NCI-H524 (cell line): ENCODE measurements at places on chromosomes 11 and 22.

- DNase-seq = no peak
These were observed 159.4 kb downstream of the CADM1 start for GRCh38 chr11:115344846-115345245.

- no peak for DNase-seq
These were observed 2.9 kb upstream of the DDI1 start for GRCh38 chr11:104033561-104033960.

- no peak for DNase-seq
These were observed 1373.1 kb downstream of the TBC1D22A start for GRCh38 chr22:48135592-48135991.

DNA sequence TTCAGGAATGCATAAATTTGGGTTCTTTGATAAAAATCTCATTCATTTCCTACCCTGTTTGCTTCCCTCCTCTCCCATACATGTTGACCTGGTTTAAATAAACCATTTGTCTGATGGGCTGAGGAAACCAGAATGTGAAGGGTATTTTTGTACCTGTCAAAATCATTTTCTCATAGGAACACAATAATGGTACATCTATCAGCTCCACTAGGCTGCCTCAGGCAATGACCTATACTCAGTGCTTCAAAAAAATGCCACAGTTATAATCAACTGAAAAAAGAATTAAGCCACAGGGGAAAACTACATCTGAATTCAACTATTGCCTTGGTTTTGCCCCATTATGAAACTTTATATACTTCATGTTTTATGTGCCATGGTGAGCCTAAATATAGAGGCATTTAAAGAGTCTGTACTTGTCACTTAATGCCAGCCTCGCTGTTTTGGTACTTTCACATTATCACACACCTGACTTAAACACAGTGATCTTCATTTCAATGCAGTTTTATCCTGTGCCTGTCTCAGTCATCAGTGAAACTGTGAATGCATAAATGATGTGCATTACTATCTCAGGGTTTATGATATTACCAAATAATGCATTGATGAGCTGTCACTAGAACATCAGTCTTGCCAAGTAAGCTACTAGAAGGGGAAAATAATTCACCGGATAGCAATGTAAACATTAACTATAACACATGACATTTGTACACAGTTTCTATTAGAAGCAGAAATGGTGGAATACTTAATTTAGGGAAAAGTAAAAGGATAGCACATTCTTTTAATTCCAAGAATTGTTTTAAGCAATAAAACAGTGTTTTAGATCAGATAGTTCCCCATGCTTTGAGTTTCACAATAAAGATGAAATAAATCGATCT is 92.7 kb downstream of the MSANTD4 start:
- DNase-seq = no peak

DNA sequence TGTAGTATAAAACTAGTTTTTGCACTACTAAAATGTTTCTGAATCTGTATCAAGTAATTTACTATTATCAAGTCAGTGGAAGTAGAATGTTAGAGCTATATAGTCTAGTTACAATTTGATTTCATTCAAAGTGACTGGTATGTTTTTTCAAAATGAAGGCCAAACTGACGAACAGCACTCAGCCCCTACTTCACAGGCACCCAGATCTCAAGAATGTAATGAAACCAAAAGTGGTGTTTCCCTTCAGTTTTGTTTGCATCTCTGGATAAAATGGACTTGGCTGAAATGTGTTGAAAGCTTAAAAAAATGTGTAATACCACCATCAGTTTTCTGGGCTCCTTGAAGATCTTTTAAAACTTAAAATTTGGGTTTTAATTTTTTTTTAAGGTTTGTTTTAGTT is 46.4 kb downstream of the QSER1 start:
- DNase-seq = no peak

DNA sequence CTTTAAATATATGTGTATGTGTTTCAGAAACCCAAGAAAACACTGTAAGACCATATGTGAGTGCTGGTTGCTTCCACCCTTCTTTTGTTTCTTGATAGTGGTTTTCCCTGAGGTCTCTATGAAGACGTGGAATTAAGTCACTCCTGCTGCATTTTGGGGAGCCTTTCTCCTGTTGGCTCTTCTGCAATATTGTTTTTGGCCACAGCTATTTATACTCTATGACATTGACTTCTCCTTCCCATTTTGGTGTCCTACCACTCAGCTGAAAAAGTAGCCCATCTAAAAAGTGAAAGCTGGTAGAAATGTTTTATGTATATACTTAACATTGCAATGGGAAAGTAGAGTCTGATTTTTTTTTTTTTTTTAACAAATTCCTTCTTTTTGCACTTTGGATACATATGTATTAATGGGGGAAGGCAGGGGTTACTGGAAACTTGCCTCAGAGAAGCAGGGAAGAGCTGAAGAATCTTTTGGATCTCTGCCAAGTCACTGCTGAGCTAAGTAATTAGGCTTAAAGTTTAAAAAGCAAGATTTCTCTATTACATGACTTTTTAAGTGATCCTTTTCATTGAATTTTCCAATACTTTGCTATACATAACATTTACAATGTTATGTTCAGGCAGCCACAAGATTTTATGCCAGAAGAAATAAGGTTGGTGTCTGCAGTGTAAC is 1.8 kb downstream of the TTC17 start:
- DNase-seq = no peak

- no peak for DNase-seq
These were observed 45.2 kb upstream of the EHF start for GRCh38 chr11:34575671-34576070.

- DNase-seq = no peak
These were observed 35.5 kb downstream of the PIWIL4 start for GRCh38 chr11:94602430-94603372.

GRCh38 chr11:115871161-115871760 is 367.0 kb upstream of the CADM1 start:
- peak; percentile 95 for DNase-seq

DNA sequence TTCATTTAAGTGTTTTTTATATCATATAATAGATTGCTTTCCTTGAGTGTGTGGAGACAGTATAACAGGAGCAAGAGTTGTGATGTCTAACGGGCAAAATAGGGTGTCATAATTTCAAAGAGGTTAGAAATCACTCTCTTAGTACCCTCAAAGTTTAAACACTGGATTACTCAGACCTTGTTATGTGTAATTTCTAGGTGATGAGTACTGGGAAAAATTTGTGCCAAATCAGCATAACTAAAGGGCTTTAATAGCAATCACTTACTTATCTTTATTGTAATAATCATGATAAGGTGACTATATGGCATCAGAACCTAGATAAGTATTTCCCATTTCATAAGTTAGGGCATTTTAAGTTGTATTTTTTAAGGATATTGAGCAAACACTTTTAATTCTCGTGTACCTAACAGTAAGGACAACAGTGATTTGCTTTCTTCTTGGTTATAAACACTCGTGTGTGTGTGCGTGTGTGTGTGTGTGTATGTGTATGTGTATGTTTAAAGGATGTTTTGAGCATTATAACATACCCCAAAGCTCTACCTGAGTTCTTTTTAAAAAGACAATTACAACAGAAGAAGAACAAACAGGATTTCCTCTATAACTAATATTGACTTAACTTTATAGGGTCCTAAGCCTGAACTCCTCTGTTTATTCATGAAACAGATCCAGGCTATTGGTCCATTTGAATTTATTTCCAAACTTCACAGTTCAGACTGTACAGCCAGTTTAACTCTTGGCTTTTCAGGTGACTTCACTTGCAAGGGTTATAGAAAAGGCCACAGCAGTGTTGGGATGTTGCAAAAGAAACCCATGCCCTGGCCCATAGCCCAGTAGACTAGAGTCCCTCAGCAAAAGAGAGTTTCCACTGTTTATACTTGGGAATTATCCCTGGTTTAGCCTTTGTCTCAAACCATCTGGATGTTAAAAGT is 23.7 kb upstream of the PDE3B start:
- no peak for DNase-seq

- no peak for DNase-seq
These were observed 11.8 kb upstream of the KCNJ11 start for GRCh38 chr11:17400048-17400775.

DNA sequence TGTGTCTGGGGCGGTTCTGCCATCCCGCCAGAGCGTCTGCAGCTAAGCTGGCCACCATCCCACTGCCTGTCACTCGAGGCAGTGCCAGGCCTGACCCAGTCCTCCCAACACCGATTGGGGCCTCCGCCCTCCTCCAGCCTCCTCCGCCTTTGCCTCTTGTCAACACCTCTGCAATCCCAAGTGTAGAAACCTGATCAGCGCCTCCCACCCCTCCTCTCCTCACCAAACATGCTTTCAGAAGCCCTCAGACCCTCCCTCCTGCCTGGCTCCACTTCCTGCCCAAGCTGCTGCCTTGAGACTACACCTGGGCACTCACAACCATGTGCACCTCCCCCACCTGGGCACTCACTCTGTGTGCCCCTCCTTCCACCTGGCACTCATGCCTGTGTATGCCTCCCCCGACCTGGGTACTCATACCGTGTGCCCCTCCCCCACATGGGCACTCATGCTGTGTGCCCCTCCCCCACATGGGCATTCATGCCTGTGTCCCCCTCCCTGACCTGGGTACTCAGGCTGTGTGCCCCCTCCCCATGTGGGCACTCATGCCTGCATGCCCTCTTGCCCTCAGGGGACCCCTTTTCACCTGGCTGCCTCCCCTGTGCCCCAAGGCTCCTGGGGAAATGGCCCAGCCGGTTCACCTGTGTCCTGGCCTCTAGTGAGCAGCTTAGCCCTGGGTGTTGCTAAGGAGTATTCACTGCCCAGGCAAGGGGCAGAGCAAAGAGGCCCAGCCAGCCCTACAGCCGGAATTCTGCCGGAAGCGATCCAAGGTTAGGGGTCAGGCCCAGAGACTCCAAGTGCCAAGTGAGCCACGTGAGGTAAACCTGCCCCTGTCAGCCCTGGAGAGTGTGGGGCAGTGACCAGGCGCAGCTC is 5.5 kb upstream of the IFITM10 start:
- no peak for DNase-seq

GRCh38 chr11:12556788-12557384 is 117.3 kb upstream of the TEAD1 start:
- no peak for DNase-seq

DNA sequence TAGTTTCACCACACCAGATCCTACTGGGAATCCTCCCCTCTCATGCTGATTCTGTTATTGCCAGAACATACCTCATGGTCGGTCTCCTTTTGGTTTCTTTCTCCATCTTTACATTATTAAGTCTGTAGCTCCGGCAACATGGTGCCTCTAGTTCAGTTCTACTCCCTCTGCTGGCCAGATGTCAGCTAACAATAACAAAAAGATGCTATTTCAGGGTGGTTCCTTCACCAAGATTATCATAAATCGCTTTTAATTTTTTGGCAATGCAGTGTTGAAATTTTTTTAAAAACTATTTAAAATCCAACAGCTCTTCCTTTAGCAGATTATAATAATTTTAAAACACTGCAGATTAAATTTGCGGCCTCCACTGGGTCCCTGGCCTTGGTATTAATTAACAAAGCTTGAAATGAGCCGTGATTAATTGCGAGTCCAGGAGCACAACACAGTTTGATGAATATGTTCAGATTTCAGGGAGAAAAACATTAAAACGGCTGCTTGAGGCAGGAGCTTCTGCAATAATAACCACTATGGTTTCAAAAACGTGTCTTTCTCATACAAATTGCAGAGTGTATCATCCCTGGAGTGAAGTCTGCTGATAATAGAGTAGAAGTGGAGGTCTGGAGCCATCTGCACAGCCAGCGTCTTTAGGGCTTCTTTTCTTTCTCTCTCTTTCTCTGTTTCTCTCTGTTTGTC is 492.9 kb upstream of the KIRREL3 start:
- DNase-seq = peak; percentile 22

GRCh38 chr22:24507716-24508115 is 12.6 kb downstream of the UPB1 start:
- no peak for DNase-seq

DNA sequence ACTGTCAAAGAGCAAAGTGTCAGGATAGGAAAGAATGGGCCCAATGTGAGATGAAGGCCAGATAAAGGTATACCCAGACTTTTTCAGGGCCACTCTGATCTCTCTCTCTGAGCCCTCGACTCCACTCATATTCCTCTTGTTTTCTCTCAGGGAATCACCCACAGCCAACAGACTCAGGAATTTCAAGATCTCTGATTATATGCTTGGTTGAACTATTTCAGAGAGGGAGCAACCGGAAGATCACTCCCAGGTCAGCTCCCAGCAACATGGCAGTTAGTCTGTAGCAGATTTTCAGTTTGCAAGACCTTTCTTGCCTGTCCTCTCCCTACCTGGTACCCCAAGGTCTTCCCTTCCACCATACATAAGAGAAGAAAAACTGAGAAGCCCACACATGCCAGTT is 102.5 kb downstream of the C11orf58 start:
- no peak for DNase-seq

DNA sequence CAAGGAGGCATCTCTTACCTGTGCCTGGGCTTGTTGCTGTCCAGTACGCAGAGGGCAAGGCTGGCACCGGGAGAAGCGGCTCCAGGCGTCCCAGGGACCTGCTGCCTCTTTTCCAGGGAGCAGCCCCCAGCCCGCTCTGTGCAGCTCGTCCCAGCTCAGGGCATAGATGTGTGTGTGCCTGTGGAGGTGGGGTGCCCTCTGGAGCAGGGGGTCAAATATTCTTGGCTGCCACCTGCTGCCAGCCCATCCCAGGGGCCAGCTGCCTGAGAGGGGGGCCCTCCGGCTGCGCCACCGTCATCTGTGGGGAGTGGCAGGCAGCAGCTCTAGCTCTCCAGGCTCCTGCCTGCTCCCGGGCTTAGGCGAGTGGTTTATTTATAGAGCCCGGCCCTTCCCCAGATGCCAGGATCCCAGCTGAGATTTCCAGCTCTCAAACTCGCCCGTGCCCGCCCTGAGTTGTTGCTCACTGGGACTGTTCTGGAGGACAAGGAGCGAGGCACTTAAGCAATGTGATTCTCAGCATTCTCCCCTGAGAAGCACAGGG is 87.5 kb downstream of the RTL6 start:
- peak; percentile 65 for DNase-seq

DNA sequence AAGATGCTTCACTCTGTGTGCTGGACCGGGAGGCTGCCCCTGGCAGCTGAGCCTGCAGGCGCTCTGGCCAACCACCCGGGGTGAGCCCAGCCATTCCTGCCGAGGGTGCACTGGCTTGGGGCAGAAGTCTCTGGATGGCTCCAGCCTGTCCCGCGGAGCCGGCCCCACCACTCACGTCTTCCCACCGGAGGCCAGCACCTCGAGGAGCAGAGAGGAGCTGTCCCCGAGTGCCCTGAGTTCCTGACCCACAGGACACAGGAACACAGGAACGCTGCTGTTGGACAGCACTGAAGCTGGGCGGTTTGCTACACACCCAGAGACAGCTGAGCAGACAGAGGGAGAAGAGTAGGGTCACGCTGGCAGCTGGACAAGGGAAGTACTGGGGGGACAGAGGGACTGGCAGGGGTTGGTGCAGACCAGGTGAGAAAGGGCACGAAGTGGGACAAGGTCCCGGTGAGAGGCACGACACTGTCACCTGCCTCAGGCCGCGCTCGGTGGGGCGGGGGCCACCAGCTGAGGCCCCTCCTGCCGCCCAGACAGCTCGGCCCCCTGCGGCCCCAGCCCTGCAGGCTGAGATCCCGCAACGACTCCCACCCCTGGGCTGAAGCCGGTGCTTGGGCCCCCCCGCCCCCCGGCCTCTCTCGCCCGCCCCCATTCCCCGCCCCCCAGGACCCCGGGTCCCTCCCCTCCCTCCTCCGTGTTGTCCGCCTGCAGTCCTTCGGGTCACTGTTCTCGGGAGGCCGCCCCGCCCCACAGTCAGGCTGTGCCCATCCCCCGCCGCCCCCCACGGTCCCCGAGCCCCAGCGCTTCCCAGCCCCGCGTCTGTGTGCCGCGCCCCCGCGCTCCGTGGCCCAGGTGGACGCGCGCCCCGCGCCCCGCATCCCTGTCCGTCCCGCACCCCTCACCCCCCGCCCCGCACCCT is 624 bp upstream of the B4GALNT4 start:
- DNase-seq = no peak
